ENCODE measurements at places on chromosomes 6 and 20. TPM values are rescaled to one million over a fixed set of nuclear protein-coding genes. Genes with fewer than 3 reads are reported as not detected.

GRCh38 chr6:155036907-155037306, 41.8 kb downstream of the TIAM2 start:
- DNase-seq, result no peak

DNA sequence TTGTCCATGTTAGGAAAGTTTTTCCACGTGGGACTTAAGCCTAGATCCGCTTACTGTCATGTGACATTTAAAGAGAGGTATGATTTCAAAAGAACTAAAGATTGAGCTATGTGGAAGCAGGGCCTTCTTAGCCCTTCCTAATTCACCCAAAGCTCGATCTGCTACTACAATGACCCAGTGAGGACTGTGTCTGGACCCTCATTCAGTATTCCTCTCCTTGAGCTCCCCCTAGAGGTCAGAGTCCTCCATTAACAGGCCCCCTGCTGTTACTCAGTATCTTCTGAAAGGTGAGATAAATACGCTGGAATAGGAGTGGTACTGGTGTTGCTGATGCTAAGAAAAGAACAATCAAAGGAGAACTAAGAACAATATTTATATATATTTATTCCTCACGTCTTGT, 414.0 kb downstream of the GJA1 start:
- DNase-seq, result no peak

DNA sequence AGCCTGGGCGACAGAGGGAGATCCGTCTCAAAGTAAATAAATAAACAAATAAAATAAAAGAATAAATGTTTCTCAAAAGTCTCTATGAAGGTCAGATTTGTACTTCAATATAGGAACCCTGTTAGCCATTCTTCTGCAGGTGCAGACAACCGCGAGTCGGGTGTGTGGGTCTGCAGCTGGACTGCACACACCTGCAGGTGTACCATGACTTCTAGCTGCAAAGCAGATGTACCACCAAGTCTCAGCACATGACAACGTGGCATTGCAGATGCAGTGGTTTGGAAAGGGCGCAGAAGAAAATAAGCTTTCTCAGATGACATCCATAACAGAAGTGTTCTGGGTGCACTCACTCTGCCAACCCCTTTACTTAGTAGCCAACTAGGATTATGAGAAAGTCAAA, 239.7 kb downstream of the ATXN1 start:
- peak; percentile 60 for DNase-seq

- no peak for DNase-seq
These were observed 904.3 kb downstream of the PHF3 start for GRCh38 chr6:64539917-64540316.

- no peak for DNase-seq
These were observed at the start of gene BPIFA1 for GRCh38 chr20:33235696-33236095. Gene BPIFA1 (plus strand): TSS chr20:33235996. CDS start chr20:33237712, 1,716 bp downstream.

- DNase-seq, result no peak
These were observed 862 bp upstream of the TFAP2C start for GRCh38 chr20:56628015-56628872.

DNA sequence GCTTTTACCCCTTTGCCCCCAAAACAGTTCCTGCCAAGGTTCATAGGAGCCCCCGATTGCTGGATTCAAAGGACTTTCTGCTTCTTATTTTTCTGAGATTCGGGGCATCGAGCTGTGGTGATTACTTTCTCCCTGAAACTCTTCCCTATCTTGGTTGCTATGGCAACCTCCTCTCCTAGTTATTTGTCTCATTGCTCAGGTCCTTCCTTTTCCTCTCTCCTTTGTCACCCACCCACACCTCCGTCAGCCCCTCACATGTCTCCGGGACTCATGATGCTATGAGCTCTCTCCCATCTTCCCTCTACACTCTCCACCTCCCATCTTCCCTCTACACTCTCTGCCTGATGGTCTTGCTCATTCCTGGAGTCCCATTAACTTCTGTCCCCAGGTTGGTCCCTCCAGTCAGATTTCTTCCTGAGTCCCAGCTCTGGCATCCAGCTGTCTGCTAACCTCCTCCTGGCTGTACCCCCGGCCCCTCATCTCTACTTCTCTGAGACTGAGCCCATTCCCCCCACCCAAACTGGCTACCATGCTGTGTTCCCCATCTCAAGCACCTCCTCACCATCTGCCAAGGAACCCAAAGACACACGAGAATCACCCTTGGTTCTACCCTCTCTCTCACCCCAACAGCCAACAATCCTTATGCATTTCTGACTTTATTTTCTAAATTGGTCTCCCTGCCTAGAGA, 30.2 kb upstream of the NNAT start:
- DNase-seq, result no peak

GRCh38 chr20:41889844-41890224, 271.7 kb upstream of the CHD6 start:
- no peak for DNase-seq

GRCh38 chr6:54903884-54904283, 57.3 kb downstream of the FAM83B start:
- no peak for DNase-seq

DNA sequence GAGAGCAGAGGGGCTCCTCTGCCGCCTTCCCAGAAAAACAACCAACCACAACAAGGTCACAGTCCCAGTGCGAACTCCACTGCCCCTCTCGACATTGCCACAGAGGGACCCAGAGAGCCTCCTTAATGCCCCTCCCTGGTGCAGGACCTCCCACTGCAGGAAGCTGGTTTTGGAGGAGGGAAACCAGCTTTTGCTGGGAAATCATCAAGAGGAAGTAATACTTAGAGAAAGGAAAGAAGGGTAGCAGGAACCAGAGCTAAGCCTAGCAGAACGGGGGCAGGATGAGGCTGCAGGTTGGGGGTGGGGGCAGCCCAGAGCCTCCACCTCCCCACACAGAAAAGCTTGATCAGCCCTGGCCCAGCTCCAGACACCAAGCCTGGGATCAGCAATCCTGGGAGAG, 37.7 kb upstream of the SIRPA start:
- no peak for DNase-seq

GRCh38 chr6:138857775-138858174, 61.9 kb downstream of the ECT2L start:
- no peak for DNase-seq

- DNase-seq, result no peak
These were observed 140.4 kb downstream of the DTNBP1 start for GRCh38 chr6:15522427-15522826.

- DNase-seq, result no peak
These were observed 269.6 kb downstream of the GRIK2 start for GRCh38 chr6:101663100-101663499.

DNA sequence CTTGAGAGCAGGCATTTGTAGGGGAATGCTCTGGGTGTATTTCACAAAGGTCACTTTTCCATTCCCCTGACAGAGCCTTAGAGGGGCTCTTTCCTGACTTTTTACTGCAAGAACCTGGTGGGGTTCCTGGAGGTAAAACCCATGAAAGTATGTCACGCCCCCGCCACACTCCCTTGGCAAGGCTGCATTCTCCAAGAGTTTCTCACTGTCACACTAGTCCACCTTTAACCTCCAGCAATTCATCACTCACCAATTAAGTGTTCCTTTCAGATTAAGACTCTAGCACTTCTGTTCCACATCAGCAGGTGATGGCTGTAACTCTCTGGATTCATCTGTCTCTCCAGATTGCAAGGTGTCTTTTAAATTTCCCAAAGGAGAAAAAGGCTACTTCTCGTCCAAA, 32.7 kb upstream of the NKX2-4 start:
- DNase-seq, result no peak

- DNase-seq, result no peak
These were observed 145.6 kb downstream of the TASP1 start for GRCh38 chr20:13493143-13493542.

Gene COX4I2
- total RNA-seq, result not detected

Gene ARMC12
- total RNA-seq, result not detected

Gene SYNDIG1
- total RNA-seq, result 0.76 TPM

Gene PKHD1
- total RNA-seq, result 0.53 TPM

Gene FNDC1
- not detected for total RNA-seq

All from Peyer's patch (tissue), 4 donors.